M059J (cell line): ENCODE measurements at places on chromosomes 6 and 20.

- peak; percentile 99 for DNase-seq
These were observed 117.3 kb downstream of the QRSL1 start for GRCh38 chr6:106746652-106747051.

GRCh38 chr20:25023356-25023755 is 30.8 kb upstream of the APMAP start:
- no peak for DNase-seq

DNA sequence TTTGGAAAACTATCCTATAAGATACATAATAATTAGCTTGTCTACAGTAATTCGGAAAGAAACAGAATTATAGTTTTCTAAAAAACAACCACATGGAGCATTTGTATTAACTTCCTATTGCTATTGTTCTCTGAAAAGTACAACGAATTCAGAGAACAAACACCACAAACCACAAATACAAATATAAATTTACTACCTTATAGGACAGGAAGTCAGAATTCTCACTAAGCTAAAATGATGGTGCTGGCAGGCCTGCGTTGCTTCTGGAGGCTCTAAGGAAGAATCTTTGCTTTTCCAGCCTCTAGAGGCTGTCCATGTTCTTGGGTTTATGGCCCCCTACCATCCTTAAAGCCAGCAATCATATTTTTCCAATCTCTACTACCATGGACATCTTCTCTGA is 173.6 kb upstream of the TCF21 start:
- DNase-seq: no peak

GRCh38 chr6:43992126-43992663 is 135.1 kb downstream of the MRPL14 start:
- no peak for DNase-seq

DNA sequence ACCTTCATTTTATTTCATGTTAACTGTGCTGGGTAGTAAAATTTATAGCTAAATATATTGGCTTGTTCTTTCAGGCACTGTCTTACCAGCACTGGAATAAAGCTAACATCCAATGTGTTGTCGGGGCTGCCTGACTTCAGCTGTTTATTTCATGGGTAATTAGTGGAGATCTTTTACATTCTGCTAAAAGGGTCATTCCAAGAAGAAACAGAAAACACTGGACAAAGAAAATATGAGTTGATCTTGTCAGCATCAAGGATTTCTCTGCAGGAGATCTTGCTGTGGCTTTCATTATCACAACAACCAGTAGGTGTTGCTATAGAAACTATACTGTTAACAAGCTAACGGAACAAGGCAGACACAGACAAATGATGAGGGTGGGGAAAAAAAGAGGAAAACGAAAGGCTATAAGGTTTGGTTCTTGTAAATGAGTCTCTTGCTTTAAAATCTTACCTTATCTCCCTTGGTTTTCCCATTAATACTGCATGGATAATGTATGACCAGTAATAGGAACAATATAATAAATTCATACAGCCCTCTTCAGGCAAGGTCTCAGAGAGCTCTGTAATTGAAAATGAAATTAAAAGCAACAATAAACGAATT is 206.8 kb downstream of the SIM1 start:
- DNase-seq: peak; percentile 92

GRCh38 chr20:1282966-1283365 is 16.9 kb downstream of the SNPH start:
- no peak for DNase-seq

GRCh38 chr20:10307359-10307735 is 88.7 kb downstream of the SNAP25 start:
- peak; percentile 71 for DNase-seq

DNA sequence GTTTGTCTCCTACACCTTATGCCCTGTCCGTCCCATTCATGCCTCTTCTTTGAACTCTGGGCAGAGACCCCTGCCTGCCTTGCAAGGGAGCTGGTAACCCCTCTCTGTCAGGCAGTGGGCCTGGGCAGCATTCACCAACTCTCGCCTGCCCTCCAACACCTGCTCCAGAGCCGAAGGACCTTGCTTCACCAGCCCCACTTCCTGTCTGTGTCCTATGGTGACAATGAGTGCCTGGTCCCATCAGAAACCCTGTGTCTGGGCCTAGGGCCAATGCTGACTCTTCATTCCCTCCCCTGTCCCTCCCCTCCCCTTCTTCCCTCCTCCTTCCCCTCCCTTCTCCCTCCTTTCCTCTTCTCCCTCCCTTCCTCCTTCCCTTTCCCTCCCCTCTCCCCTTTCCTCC is 22.8 kb upstream of the PCMTD2 start:
- DNase-seq: peak; percentile 61

DNA sequence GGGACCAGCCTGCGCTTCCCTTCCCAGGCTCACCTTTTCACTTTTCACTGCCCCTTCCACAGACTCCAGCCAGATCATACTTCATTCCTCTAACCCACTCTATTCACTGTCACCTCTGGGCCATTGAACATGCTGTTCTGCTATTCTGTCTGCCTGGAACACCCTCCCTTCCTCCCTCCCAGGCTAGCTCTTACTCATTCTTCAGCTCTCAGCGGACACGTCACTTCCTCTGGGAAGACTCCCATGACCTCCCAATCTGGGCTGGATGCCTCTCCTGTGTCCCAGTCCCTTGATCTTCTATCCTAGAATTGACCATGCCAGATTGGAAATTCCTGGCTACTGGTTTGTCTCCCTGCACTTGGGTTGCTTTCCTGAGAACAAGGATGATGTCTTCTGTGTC is 5.0 kb downstream of the SLC12A5 start:
- DNase-seq: peak; percentile 47

DNA sequence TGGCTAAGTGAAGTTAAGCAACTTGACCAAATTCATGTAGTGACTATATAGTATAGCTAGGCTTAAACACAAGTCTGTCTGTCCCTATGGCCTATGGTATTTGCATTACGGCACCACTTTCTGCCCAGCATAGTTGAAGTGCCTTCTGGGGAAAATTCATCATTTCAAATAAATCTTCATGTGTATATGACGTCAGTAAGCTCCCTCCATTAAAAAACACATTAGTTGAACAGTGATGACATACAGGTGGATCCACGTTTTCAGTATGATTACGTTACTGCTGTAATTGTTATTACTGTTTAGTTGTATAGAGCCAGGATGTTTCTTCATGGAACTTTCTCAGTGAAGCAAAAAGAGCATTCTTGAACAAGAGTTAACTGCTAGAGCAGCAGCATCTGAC is 96.2 kb downstream of the TENT5A start:
- no peak for DNase-seq

GRCh38 chr20:9572670-9573069 is 58.3 kb downstream of the LAMP5 start:
- DNase-seq: no peak

DNA sequence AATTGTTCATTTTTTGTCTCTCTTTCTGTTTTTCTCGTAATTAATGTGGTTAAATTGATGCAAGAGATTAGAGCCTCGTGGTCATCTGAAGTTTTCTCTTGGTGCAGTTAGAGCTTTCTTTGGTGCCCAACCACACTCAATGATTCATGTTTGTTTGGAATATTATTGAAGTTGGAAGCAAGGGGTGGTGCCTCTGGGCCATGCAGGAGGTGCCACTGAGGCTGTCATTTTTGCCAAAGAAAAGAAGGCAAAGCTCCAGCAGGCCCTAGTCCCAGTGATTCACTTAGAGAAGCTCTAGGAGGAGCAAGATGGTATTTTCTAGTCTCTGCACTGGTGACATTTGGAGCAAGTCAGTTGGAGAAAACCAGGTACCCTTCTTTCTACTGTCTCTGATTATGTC is 144.5 kb upstream of the RALGAPA2 start:
- DNase-seq: peak; percentile 64

DNA sequence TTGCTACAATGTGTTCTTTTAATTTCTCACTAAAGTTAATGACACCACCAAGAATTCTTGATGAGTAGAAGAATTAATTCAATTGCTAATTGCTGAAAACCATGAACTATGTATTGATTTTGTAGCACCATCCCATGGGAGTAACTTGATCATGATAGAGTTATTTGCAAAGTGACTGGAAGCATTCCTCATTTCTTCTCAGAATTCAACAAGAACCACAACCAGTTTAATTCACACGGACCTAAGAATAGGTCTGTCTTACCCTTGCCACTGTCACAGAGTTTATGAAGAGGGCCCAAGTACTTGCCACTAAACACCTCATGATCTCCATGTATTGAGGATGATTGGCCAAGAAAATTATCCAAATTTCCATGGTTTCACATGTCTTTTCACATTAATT is 222.2 kb downstream of the TMEM242 start:
- DNase-seq: no peak

- DNase-seq: no peak
These were observed 128.2 kb upstream of the CDH4 start for GRCh38 chr20:61123751-61124368.
